ENCODE measurements at places on chromosomes 6 and 20. TPM values are rescaled to one million over a fixed set of nuclear protein-coding genes. Genes with fewer than 3 reads are reported as not detected.

The RPS6KA2 gene
- 12.5 TPM for total RNA-seq

DNA sequence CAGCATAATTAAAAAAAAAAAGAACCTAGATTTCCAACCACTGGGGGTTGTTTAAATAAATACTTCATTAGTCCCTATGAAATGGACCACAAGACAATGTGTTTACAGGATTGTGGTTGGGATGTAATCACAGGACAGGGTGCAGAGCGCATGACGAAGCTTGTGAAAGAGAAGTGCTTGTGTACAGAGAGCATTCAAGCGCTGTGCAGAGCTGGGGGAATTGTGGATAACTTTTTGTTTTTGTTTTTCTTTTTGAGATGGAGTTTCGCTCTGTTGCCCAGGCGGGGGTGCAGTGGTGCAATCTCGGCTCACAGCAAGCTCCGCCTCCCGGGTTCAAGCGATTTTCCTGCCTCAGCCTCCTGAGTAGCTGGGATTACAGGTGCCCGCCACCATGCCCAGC, 22.3 kb downstream of the LAMA5 start:
- no peak for DNase-seq
- H3K4me3 ChIP-seq = no peak overlapping the region
- H3K27ac ChIP-seq = no peak overlapping the region
- H3K36me3 ChIP-seq = no peaks in the 10 kb centered on the region

DNA sequence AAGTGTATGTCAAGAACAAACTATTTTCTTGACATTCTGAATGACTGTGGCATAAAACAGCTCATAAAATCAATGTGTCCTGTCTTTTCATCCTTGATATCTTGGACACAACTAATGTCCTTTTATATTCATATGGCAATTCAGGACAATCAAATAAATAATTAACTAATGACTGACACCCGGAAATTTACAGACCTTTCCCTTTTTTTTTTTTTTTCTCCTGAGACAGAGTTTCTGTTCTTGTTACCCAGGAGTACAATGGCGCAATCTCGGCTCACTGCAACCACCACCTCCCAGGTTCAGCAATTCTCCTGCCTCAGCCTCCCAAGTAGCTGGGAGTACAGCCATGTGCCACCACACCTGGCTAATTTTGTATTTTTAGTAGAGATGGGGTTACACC, 107.1 kb upstream of the LGSN start:
- no peaks in the 10 kb centered on the region for H3K36me3 ChIP-seq
- no peaks in the 10 kb centered on the region for H3K4me1 ChIP-seq
- H3K4me3 ChIP-seq = no peak overlapping the region

The HAO1 gene
- total RNA-seq = 194 TPM

- no peak overlapping the region for H3K4me3 ChIP-seq
Observed at GRCh38 chr6:74607934-74608333, 597.9 kb downstream of the COL12A1 start.

The CCN2 gene
- 31.0 TPM for total RNA-seq

DNA sequence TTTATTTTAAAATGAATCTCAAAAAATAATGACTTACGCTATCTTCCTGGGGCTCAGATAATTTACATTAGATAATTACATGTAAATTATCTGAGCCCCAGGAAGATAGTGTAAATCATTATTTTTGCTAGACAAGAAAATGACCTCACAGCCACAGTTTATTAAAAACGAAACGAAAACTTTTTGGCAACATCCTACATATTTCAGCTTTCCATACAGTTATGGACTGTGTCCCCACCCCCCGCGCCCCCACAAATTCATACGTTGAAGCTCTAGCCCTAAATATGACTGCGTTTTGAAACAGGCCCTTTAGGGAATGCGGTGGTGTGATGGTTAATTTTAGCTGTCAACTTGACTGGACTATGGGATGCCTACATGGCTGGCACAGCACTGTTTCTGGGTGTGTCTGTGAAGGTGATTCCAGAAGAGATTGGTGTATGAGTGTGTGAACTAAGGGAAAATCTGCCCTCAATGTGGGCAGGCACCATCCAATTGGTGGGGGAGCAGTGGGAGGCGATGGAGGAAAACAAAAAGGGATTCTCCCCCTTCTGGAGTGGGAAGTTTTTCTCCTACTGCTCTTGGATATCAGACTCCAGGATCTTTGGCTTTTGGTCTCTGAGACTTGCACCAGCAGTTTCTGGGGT, 52.6 kb downstream of the TRPC4AP start:
- no peaks in the 10 kb centered on the region for H3K36me3 ChIP-seq
- no peaks in the 10 kb centered on the region for H3K27me3 ChIP-seq
- no peak overlapping the region for H3K4me3 ChIP-seq
- no peak overlapping the region for H3K27ac ChIP-seq
- no peaks in the 10 kb centered on the region for H3K4me1 ChIP-seq

DNA sequence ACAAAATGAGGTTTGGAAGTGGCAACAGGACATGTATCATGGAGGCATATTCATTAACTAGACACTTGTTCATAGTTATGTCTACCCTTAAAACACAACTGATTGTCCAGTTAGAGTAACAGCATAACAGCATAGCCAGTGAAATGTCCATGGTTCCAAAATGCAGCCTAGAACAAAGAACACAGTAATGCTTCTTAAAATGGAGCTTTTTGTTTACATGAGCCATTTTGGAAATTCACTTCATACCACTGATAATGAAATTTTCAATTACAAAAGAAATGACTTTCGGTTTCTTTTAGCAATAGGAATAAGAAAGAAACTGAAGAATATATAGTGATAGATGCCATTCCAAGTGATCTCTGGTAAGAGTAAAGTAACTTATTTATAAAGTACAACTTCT, 111.1 kb upstream of the DST start:
- peak overlapping the region; percentile 9 for H3K4me3 ChIP-seq
- no peaks in the 10 kb centered on the region for H3K36me3 ChIP-seq
- peaks cover 9% of the 10 kb centered on the region for H3K4me1 ChIP-seq
- H3K27ac ChIP-seq = peak overlapping the region; percentile 5

- no peak overlapping the region for H3K4me3 ChIP-seq
- no peaks in the 10 kb centered on the region for H3K27me3 ChIP-seq
- no peak for DNase-seq
- H3K36me3 ChIP-seq = no peaks in the 10 kb centered on the region
- no peaks in the 10 kb centered on the region for H3K4me1 ChIP-seq
Observed at GRCh38 chr20:1712634-1713624, 55.4 kb upstream of the SIRPG start.

The BCAS4 gene
- 0.73 TPM for total RNA-seq

- H3K27ac ChIP-seq = peak overlapping the region; percentile 99
- no peak for DNase-seq
- peak overlapping the region; percentile 89 for H3K4me3 ChIP-seq
- H3K4me1 ChIP-seq = peaks cover 8% of the 10 kb centered on the region
- H3K36me3 ChIP-seq = no peaks in the 10 kb centered on the region
- no peaks in the 10 kb centered on the region for H3K27me3 ChIP-seq
Observed at GRCh38 chr6:53347250-53347920, 1.4 kb downstream of the ELOVL5 start.

GRCh38 chr6:2956930-2957685, 14.3 kb downstream of the SERPINB6 start:
- H3K27me3 ChIP-seq = no peaks in the 10 kb centered on the region
- peak; percentile 26 for DNase-seq
- peaks cover 34% of the 10 kb centered on the region for H3K4me1 ChIP-seq
- H3K36me3 ChIP-seq = no peaks in the 10 kb centered on the region

DNA sequence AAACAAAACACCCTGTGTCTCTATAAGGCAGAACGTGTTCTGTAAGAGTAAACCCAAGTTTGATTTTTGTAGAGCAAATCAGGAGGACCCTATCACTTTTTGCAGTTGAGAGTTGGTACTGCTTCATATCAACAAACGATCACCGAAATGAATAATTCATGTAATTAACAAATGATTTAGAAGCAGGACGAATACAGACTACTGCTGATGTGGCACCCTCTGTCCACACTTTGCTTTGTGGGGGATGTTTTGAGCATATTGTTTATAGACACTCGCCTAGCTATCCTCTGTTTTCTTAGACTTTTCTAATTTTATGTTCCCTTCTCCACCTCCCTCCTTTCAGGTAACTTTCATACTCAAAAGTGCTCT, 1.5 kb downstream of the CD2AP start:
- peak overlapping the region; percentile 84 for H3K27ac ChIP-seq
- H3K4me3 ChIP-seq = peak overlapping the region; percentile 88
- H3K4me1 ChIP-seq = peaks cover 3% of the 10 kb centered on the region
- no peaks in the 10 kb centered on the region for H3K36me3 ChIP-seq
- H3K27me3 ChIP-seq = no peaks in the 10 kb centered on the region

DNA sequence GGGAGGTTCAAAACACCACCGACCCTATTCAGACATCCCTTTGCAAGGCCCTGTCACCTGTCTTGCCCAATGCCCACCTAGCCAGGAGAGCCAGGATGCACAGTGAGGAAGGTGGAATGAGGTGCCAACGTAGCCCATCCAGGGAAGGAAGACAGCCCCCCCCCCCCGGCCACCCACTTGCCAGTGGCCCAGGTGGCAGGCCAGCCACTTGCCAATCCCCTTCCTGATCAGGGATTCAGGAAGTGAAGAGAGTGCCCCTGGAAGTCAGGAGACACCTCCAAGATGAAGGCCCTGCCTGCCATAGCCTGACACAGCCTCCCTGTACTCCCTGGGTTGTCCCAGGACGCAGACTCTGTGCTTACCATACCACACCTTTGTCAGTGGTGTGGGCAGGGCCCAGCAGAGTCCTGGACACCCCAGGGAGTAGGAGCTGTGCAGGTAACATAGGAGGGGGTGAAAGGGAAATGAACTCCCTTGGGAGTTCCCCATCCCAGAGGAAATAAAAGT, 54.7 kb downstream of the MRPL14 start:
- DNase-seq = no peak
- H3K27ac ChIP-seq = no peak overlapping the region
- no peaks in the 10 kb centered on the region for H3K36me3 ChIP-seq
- peak overlapping the region; percentile 55 for H3K4me3 ChIP-seq

- H3K27ac ChIP-seq = no peak overlapping the region
- no peaks in the 10 kb centered on the region for H3K27me3 ChIP-seq
- H3K4me1 ChIP-seq = no peaks in the 10 kb centered on the region
- no peak overlapping the region for H3K4me3 ChIP-seq
Observed at GRCh38 chr6:90274451-90275030, 22.1 kb downstream of the BACH2 start.

- H3K4me1 ChIP-seq = no peaks in the 10 kb centered on the region
- H3K36me3 ChIP-seq = no peaks in the 10 kb centered on the region
- no peak overlapping the region for H3K4me3 ChIP-seq
- no peak for DNase-seq
Observed at GRCh38 chr6:81906709-81907204, 154.3 kb upstream of the TENT5A start.

The C6orf15 gene
- not detected for total RNA-seq

- H3K36me3 ChIP-seq = no peaks in the 10 kb centered on the region
- H3K4me1 ChIP-seq = no peaks in the 10 kb centered on the region
- no peaks in the 10 kb centered on the region for H3K27me3 ChIP-seq
- H3K27ac ChIP-seq = no peak overlapping the region
Observed at GRCh38 chr6:147078106-147078505, 126.1 kb upstream of the STXBP5 start.

The RFX6 gene
- total RNA-seq = not detected

DNA sequence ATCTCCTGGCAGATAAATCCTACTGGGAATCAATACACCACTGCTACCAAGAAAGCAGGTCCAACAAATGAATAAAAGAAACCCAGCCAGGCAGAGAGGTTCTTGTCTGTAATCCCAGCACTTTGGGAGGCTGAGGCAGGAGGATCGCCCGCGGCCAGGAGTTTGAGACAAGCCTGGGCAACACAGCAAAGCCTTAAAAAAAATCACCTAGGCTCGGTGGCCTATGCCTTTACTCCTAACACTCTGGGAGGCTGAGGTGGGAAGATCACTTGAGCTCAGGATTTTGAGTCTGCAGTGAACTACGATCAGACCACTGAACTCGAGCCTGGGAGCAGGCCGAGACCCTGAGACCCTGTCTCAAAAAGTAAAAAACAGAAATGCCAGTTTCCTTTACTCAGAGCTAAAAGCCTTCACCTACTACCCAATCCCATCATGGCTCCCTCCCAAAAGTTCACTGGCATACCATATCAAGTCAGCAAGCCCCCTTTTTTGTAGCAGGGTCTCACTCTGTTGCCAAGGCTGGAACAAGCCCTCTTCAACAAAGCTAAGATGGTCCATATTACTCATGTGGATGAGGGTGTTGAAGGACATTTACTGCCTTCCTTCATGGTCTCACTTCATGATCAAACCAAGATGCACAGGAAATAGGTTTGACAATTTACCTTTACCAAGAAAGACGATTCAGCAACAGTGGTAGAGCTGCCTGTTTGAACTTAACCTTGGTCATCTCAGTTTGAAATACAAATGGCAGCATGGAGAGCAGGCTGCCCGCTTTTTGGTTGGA, 5.3 kb downstream of the SNX5 start:
- no peak overlapping the region for H3K4me3 ChIP-seq
- no peaks in the 10 kb centered on the region for H3K27me3 ChIP-seq
- no peak overlapping the region for H3K27ac ChIP-seq
- no peaks in the 10 kb centered on the region for H3K36me3 ChIP-seq

DNA sequence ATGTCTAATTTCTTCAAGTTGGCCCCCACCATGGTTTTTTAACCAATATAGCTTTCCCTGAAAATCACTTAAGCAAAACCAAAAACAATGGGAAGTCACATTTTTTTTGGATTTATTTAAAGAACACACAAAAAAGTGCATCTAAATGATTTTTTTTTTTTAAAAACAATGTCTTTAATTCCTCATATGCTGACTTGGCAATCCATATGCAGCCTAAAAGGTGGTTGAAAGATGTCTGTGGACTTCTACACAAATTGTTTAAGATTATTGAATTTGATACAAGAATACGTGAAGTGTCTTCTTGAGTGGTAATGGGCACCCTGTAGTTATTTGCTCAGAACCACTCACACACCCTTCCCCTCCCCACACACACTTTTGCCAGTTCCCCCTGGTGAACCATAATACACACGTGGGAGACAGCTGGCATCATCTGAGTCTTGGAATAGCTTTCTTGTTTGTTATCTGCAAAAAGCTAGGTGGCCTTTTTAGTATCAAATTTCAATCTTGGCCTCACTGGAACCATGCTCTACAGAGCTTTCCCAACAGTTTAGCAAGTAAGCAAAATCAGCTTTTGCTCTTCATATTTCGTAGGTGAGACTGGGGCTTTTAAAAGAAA, 60.9 kb upstream of the TULP1 start:
- no peaks in the 10 kb centered on the region for H3K4me1 ChIP-seq
- no peak for DNase-seq
- H3K4me3 ChIP-seq = no peak overlapping the region
- no peak overlapping the region for H3K27ac ChIP-seq

The NHSL1 gene
- total RNA-seq = 21.1 TPM

DNA sequence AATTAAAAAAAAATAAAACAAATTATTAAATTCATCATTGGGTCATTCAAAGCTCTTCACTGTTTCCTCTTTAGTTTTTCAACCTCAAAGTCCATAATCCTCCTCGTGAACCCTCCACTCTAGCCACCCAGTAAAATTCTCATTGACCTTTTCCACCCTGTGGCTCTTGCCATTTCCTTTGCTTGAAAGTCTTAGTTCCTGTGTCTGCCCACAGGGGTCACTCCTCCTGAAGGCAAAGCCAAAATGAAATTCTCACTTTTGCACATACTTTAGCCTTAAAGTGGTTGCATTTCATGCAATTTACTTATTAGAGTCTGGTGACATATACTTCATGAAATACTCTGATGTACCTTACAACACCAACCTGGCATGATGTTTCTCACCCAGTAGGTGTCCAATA, 263.7 kb downstream of the BMP2 start:
- no peak for DNase-seq
- H3K27me3 ChIP-seq = no peaks in the 10 kb centered on the region
- no peak overlapping the region for H3K4me3 ChIP-seq
- H3K4me1 ChIP-seq = no peaks in the 10 kb centered on the region

- no peaks in the 10 kb centered on the region for H3K4me1 ChIP-seq
- H3K36me3 ChIP-seq = no peaks in the 10 kb centered on the region
- H3K4me3 ChIP-seq = no peak overlapping the region
- DNase-seq = no peak
- H3K27me3 ChIP-seq = no peaks in the 10 kb centered on the region
- H3K27ac ChIP-seq = no peak overlapping the region
Observed at GRCh38 chr20:24646321-24646720, 176.9 kb downstream of the SYNDIG1 start.
